ENCODE measurements at places on chromosomes 7 and 10. TPM values are rescaled to one million over a fixed set of nuclear protein-coding genes. Genes with fewer than 3 reads are reported as not detected.

- no peak overlapping the region for H3K4me3 ChIP-seq
- no peaks in the 10 kb centered on the region for H3K27me3 ChIP-seq
- no peaks in the 10 kb centered on the region for H3K4me1 ChIP-seq
- no peaks in the 10 kb centered on the region for H3K36me3 ChIP-seq
Observed at GRCh38 chr10:86313621-86314041, 53.0 kb downstream of the GRID1 start.

DNA sequence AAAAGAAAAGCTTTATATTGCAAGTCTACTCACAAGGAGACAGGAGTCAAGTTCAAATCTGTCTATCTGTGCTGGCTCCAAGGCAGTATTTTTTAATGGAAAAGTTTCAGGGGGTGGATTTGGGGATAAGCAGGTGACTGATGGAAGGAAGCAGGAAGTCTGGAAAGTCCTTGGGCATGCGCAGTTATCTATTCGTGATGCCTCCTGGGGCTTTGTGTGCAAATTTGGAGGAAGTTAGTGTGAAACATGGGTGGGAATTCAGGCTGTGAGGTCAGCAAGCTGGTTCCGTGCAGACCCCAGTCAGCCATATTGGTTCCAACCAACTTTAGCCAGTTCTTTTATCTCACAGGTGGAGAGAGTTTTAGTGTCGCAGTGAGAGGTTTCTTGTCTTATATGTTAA lies 140.0 kb downstream of the FRMD4A start:
- peaks cover 25% of the 10 kb centered on the region for H3K27me3 ChIP-seq
- no peak overlapping the region for H3K27ac ChIP-seq
- no peak for DNase-seq
- H3K4me3 ChIP-seq, result no peak overlapping the region

DNA sequence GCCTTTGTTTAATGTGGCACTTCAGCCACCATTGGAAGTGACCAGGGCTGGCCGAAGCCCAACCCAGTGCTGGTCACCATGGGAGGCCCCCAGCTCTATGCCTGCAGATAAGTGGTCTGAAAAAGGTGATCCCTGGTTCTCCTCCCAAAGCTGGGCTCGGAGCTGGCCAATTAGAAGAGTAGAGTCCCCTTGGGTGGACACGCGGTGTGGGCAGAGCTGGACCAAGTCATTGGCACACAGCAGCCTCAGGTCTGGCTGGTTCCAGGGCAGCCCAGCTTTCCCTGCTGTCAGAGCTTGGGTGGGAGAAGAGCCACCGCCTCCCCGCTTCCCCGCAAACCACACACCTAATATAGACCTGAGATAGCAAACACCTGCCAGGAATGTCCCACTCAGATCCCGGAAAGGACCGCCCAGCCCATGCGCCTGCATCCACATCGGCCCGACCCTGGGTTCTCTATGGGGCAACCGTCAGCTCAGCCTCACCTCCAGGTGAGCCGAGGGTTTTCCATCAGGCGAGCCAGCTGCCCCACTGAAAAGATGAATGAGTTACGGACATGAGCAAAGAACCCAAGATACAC lies 84.3 kb downstream of the TCERG1L start:
- DNase-seq, result no peak
- H3K36me3 ChIP-seq, result no peaks in the 10 kb centered on the region
- no peaks in the 10 kb centered on the region for H3K4me1 ChIP-seq
- no peak overlapping the region for H3K4me3 ChIP-seq
- H3K27me3 ChIP-seq, result no peaks in the 10 kb centered on the region
- no peak overlapping the region for H3K27ac ChIP-seq

DNA sequence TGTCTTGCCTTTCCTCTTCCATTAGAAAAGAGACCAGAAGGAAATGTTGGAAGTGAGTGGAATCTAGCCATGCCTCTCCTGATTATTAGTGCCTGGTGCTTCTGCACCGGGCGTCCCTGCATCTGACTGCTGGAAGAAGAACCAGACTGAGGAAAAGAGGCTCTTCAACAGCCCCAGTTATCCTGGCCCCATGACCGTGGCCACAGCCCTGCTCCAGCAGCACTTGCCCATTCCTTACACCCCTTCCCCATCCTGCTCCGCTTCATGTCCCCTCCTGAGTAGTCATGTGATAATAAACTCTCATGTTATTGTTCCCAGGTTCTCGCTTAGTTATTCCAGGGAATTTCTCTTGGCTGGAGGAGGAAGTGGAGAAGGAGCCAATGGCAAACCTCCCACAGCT lies 4.2 kb downstream of the TMEM176A start:
- peaks cover 3% of the 10 kb centered on the region for H3K36me3 ChIP-seq
- no peak overlapping the region for H3K4me3 ChIP-seq
- no peak for DNase-seq
- peaks cover 26% of the 10 kb centered on the region for H3K27me3 ChIP-seq

DNA sequence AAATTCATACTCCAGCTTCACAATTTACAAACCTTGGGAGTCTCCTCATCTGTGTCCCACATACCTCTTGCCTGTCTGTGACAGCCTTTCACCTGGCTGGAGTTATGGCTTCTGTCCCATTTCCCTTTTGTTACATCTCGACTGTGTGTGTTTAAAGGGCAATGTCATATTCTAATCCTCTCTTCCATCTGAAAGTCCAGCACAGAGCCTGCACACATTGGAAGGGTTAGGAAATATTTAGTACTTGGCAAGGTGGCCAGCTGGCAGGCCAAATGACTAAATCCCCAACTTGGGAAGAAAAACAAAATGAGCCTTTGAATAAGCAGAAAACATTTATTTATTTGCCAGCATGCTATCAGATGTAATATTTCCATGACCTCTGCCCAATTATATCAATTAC lies 120.1 kb upstream of the STK17A start:
- H3K4me1 ChIP-seq, result peaks cover 2% of the 10 kb centered on the region
- H3K36me3 ChIP-seq, result no peaks in the 10 kb centered on the region
- DNase-seq, result no peak
- peaks cover 14% of the 10 kb centered on the region for H3K27me3 ChIP-seq

DNA sequence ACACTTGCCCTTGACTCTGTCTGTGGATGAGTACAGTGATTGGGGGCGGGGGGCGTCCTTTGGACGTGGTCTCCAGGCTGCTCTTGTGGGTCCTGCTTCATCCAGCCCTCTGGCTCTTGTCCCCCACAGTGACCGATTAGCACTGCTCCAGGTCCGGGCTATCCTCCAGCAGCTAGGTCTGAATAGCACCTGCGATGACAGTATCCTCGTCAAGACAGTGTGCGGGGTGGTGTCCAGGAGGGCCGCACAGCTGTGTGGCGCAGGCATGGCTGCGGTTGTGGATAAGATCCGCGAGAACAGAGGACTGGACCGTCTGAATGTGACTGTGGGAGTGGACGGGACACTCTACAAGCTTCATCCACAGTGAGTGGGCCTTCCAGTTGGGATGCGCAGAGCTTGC lies 18.3 kb downstream of the TACR2 start:
- peak overlapping the region; percentile 88 for H3K27ac ChIP-seq
- H3K4me3 ChIP-seq, result no peak overlapping the region

DNA sequence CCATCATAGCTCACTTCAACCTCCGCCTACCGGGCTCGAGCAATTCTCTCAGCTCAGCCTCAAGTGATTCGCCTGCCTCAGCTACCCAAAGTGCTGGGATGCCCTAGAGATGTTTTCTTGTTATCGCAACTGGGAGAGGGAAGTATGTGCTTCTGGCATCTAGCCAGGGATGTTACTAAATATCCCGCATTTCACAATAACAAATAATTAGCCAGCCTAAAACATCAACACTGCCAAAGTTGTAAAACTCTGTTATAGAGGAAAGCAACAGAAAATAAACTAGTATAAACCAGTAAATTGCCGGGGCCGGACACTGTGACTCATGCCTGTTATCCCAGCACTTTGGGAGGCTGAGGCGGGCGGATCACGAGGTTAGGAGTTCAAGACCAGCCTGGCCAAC lies 7.2 kb downstream of the INA start:
- H3K36me3 ChIP-seq, result no peaks in the 10 kb centered on the region
- no peak for DNase-seq
- H3K4me1 ChIP-seq, result no peaks in the 10 kb centered on the region
- H3K27ac ChIP-seq, result no peak overlapping the region

DNA sequence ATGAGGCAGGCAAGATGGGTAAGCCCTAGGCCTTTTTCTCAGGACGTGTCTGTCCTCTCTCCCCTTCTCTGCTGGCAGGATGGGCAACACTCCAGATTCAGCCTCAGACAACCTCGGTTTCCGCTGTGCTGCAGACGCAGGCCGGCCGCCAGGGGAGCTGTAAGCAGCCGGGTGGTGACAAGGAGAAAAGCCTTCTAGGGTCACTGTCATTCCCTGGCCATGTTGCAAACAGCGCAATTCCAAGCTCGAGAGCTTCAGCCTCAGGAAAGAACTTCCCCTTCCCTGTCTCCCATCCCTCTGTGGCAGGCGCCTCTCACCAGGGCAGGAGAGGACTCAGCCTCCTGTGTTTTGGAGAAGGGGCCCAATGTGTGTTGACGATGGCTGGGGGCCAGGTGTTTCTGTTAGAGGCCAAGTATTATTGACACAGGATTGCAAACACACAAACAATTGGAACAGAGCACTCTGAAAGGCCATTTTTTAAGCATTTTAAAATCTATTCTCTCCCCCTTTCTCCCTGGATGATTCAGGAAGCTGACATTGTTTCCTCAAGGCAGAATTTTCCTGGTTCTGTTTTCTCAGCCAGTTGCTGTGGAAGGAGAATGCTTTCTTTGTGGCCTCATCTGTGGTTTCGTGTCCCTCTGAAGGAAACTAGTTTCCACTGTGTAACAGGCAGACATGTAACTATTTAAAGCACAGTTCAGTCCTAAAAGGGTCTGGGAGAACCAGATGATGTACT lies 13.1 kb downstream of the PHKG1 start:
- peak overlapping the region; percentile 54 for H3K27ac ChIP-seq
- peaks cover 10% of the 10 kb centered on the region for H3K4me1 ChIP-seq
- H3K4me3 ChIP-seq, result no peak overlapping the region
- DNase-seq, result peak; percentile 71

- DNase-seq, result no peak
- H3K4me1 ChIP-seq, result peaks cover 6% of the 10 kb centered on the region
- H3K27ac ChIP-seq, result no peak overlapping the region
- H3K36me3 ChIP-seq, result no peaks in the 10 kb centered on the region
- peaks cover 2% of the 10 kb centered on the region for H3K27me3 ChIP-seq
Observed at GRCh38 chr7:25843467-25843866, 308.5 kb upstream of the NFE2L3 start.

DNA sequence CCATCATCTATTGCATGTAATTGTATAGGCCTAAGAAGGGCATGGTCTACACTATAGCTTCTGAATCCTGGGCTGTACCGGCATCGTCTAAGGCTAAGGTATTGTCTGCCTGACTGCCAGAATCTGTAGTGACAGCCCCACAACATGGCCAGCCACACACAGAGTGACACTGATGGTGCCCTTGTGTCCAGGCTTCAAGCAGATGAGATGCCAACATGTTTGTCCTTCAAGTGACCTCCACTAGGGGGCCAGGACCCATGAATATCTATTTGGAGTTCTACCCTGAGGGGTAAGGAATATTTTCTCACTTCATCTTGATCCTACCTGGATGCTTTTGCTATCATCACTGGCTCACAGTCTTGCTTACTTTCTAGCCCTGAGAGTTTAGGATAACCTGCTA lies 1.5 kb downstream of the CYP3A7 start:
- H3K4me3 ChIP-seq, result no peak overlapping the region
- DNase-seq, result no peak
- 0 out of 2 replicates have a peak, but pooled peaks cover 2% of the 10 kb centered on the region for H3K4me1 ChIP-seq
- peaks cover 2% of the 10 kb centered on the region for H3K27me3 ChIP-seq

DNA sequence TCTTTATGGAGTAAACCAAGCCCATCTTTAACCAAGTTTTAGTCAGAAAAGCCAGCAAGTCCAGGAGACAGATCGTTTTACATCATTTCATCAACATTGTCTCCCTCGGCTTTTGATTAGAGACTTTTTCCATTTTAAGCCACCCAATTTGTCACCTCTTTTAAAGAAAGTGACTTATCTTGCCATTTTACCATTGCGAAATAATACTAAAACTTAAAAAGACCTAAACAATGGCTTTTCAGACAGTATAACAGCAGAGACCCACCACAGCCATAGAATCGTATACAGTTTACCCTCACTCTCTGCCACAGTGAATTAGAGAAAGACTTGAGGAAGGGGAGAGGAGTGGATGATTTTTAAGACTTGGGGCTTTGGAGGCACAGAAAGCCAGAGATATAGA lies 359.7 kb upstream of the C7orf33 start:
- H3K36me3 ChIP-seq, result no peaks in the 10 kb centered on the region
- H3K4me3 ChIP-seq, result no peak overlapping the region

- DNase-seq, result peak; percentile 33
- no peaks in the 10 kb centered on the region for H3K36me3 ChIP-seq
- no peak overlapping the region for H3K4me3 ChIP-seq
- peaks cover 2% of the 10 kb centered on the region for H3K27me3 ChIP-seq
- H3K4me1 ChIP-seq, result no peaks in the 10 kb centered on the region
- H3K27ac ChIP-seq, result no peak overlapping the region
Observed at GRCh38 chr7:135877805-135878204, 99.4 kb downstream of the MTPN start.

DNA sequence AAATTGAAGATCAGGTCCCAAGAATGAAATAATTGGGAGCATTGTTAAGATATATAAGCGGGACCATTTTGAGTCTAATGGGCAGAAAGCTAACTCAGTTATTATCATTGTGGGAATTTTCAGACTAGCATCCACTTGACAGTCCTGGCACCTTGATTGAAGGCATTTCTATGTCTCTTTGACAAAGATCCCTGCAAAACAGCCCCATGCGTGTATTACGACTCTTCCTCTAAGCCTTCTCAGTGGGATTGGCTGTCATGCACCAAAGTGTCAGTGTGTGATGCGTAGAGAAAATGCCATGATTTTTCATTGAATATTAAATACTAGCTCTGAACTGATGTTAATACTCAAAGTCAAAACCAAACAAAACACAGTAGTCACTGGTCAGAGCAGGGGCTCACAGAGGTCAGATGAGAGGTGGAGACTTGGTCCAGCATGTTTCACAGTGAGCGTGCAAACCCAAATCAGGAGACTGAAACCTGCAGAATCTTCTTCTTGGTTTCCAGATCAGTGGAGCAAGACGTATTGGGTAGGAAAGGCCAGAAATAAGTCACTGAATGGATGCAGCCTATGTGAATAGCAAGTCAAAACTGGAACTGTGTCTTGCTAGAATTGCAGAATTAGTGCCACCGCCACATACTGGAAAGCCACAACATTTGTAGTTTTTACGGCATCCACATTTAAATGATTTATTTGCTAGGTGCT lies 303.6 kb upstream of the AKR1E2 start:
- H3K27me3 ChIP-seq, result no peaks in the 10 kb centered on the region
- no peak overlapping the region for H3K4me3 ChIP-seq
- H3K36me3 ChIP-seq, result no peaks in the 10 kb centered on the region
- no peak for DNase-seq
- H3K4me1 ChIP-seq, result no peaks in the 10 kb centered on the region

Gene NYAP1
- 0.28 TPM for total RNA-seq

Gene CD36
- total RNA-seq, result 0.54 TPM

Gene PILRA
- not detected for total RNA-seq

Gene EPHA1
- total RNA-seq, result not detected

Gene TRPV6
- total RNA-seq, result not detected

Gene EGR2
- 0.56 TPM for total RNA-seq

Gene PIK3CG
- total RNA-seq, result under 0.01 TPM
